ENCODE measurements at places on chromosomes 2 and 18. TPM values are rescaled to one million over a fixed set of nuclear protein-coding genes. Genes with fewer than 3 reads are reported as not detected.

OXER1 gene
- total RNA-seq: 0.52 TPM

SNED1 gene
- total RNA-seq: 53.1 TPM

VAMP8 gene
- total RNA-seq: 21.2 TPM

LYG2 gene
- not detected for total RNA-seq

UGT1A8 gene
- not detected for total RNA-seq

FRZB gene
- 1.1 TPM for total RNA-seq

SETBP1 gene
- total RNA-seq: 1.6 TPM

DNA sequence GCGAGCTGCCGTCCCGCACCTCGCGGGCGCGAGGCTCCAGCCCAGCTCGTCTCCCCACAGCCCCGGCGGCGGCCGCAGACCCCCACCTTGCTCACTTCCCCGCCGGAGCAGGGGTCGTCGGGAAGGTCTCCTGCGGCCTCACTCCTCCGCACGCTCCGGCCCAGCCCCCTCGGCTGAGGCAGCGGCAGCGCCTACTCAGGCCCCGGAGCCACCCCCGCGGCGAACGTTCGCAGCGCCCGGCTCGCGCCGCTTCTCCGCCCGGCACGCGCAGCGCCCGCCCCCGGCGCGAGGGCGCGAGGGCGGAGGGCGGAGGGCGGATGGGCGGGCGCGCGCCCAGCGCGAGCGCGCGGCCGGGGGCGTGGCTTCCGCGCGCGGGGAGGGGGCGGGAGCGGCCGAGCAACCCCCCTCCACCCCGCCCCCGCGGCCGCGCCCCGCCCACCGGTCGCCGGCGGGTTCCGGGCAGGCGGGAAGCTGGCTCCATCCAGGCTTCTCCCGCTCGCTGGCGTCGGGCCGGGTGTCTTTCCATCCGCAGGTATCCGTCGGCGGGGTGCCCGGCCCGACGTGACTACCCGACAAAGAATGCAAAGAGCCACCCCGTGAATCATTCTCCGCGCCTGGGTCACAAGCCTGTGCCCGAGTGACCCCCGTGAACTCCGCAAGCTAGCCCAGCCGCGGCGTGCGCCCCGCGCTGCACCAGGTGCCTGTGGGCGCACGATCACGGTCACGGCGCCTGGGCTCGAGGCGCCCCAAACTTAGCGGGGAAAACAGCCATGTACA is at the start of gene DTNB:
TSS of gene DTNB (minus strand) at position 278 of the 777 bp plus-strand sequence. CDS start 20,917 bp downstream, outside the sequence.
- peak; percentile 63 for DNase-seq

DNA sequence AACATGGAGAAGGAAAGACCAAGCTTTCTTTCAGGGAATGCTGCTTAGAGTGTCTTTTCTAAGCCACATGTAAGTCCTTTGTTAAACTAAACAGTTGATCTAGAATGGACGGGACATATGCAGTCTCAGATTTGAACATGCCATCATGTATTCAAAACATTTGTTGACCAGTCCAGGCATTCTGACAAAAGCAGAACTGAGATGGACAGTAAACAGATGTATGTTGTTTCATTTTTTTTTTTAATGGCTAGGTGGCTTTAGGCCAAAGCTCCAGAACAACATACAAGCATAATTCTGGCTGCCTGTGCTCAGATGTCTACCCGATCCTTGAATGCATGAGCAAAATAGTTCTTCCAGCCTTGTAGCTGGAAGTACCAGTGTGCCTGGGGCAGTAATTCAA is 1211.4 kb upstream of the FAM98A start:
- no peak for DNase-seq

DNA sequence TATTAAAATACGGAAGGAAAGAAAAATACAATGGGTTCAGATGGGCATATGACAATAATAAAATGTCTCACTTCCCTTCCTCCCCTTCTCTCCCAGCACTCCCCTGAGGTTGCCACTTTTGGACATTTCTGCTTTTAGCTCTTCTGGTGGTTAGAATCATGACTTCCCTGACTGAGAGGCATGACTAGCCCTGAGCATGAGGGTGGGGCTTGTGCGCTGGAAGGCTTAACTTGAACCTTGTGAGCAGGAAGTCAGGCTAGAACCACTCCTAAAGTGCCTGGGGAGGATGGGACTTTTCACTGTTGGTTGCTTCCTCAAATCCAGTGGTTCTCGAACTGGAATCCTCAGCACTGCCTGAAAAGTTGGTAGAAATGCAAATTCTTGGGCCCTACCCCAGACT is 19.7 kb upstream of the ARHGAP25 start:
- peak; percentile 2 for DNase-seq

DNA sequence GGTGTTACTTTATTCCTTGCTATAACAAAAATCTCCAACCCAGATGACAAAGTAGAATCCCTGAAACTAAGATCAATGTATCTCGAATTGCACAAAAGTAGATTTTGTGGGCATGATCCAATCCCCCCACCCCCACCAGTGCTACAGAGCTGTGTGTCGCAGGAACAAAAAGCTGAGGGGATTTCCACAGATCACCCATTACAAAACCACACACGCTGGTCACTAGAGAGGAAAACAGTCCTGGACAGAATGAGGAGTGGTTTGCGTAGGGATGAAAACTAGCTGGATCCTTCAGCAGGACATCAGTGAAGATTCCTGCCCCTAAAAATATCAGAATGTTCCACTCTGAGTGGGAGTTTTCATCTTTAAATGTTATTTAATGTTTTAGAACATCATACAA is 165.3 kb upstream of the STK17B start:
- no peak for DNase-seq

GRCh38 chr2:238306672-238306998 is 13.7 kb upstream of the TRAF3IP1 start:
- no peak for DNase-seq

DNA sequence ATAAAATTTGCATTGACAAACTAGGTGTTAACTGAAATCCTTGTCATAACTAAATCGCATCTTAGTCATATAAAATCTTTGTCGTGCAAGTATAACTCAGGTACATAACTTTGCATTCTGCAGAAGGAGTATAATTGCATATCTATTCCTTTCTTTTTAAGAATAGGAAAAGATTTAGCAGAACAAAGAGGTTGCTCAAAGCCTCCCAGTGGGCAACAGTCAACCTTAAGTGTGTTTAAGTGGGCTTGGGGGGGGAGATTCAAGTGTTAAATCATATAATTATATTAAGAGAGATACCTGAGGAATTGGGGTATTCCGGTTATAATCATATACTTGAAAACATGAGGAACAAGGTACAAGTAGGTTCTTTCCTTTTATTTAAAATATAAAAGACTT is 913.3 kb downstream of the CPS1 start:
- no peak for DNase-seq

- DNase-seq: no peak
Observed at GRCh38 chr2:156663757-156664409, 227.7 kb downstream of the GPD2 start.

- DNase-seq: no peak
Observed at GRCh38 chr2:147442816-147443215, 402.0 kb upstream of the ACVR2A start.

GRCh38 chr2:47198985-47199451 is 43.9 kb upstream of the STPG4 start:
- DNase-seq: peak; percentile 99

GRCh38 chr2:197888321-197888720 is 83.9 kb downstream of the PLCL1 start:
- DNase-seq: no peak

- no peak for DNase-seq
Observed at GRCh38 chr2:67642046-67642382, 244.9 kb downstream of the ETAA1 start.

DNA sequence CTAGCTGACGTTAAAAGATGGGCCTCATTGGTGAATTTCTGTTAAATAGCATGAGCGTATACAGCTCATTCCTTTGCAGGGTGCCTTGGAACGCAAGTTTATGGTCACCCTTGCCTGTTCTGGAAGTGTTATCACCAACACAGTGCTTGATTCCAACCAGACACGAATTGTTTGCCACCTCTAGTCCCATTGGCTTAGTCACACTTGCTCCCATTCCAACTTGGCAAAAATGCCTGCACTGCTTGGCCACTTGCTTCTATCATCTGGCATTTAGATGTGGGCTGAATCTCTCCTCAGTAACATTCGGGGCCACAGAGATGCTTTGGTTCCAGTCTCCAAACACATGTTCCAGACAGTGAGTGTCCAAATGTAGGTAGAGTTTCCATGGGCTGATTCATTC is 27.5 kb upstream of the ACVR1 start:
- DNase-seq: no peak

- DNase-seq: no peak
Observed at GRCh38 chr2:207600231-207600630, 25.0 kb downstream of the METTL21A start.

GRCh38 chr2:28751252-28751955 is at the start of gene PPP1CB:
TSS of gene PPP1CB (plus strand) at chr2:28751830. CDS start at chr2:28752125, 295 bp downstream.
- peak; percentile 96 for DNase-seq

DNA sequence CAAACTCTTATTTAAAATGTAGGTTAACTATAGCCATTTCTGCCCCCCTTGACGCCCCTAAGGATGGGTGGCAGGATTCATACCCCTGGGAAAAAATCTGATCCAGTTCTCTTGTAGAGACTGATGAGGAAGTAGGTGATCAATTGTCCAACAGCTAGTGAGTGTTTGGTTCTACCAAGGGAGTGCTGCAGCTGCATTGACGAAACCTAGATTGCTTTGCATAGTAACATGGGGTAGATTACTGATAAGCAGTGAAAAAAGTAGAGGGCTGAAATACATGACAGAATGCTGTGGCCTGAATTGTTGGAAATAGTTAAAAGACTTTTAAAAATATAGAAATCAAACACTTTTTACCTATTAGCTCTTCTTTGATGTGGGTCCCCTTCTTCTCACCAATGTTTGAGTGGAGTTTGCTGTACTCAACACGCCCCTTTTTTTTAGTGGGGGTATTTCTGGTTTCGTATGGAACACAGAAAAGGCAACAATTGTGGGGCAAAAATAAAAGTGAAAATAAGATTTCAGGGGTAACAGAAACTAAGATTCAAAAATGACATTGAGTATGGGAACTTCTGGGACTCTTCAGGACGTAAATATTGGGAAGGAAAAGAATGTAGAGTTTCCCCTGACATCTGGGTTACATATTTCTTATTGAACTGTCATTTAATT is 66.2 kb downstream of the MAIP1 start:
- no peak for DNase-seq

GRCh38 chr2:105376789-105377240 is 22.0 kb downstream of the FHL2 start:
- DNase-seq: peak; percentile 71
